Activated T-helper 1 cell treated with anti-CD3 and anti-CD28 coated beads, Interleukin-12 subunit alpha, Interleukin-12 subunit beta, Interleukin-2, Interleukin-4 antibody, amounts not matched to agents 30 ng/mL and 10 ng/mL and 1 ng/mL, durations not matched to agents 14 hours and 24 hours and 36 hours (primary cell): ENCODE measurements at places on chromosomes 16 and 17. TPM values are rescaled to one million over a fixed set of nuclear protein-coding genes. Genes with fewer than 3 reads are reported as not detected.

DNA sequence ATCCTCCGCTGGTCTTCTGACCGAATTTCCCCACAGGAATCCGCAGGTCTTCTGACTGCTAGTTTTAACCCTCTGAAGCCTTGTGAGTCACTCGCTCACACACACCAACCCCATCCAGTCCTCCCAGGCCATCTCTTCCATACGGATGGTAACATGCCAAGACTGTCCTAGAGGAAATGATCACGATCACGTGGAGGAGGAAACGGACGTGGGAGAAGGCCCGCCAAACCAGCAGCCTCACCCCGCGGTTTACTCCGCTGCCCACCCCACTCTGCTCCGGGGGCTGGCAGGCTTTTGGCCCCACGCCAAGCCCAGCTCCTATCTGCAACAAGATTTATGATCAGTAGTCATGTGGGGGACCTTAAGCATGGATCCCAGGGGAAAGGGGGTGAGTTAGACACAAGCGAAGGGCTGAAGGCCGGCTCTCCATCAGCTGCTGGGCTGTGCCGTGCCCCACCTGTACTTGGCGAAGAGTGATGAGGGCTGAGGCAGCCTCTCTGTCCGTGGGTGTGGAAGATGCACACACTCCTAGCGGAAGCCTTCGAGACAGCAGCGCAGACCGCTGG, 1.5 kb upstream of the FAAP100 start:
- peak overlapping the region; percentile 92 for H3K4me3 ChIP-seq
- H3K27me3 ChIP-seq, result no peaks in the 10 kb centered on the region
- H3K27ac ChIP-seq, result peak overlapping the region; percentile 91
- H3K36me3 ChIP-seq, result peaks cover 31% of the 10 kb centered on the region

GRCh38 chr16:68234188-68235107, 1.5 kb downstream of the ESRP2 start:
- peaks cover 2% of the 10 kb centered on the region for H3K36me3 ChIP-seq
- peaks cover 28% of the 10 kb centered on the region for H3K4me1 ChIP-seq
- H3K27me3 ChIP-seq, result peaks cover 3% of the 10 kb centered on the region
- no peak overlapping the region for H3K27ac ChIP-seq
- DNase-seq, result no peak

- H3K27me3 ChIP-seq, result peaks cover 2% of the 10 kb centered on the region
- DNase-seq, result no peak
- no peaks in the 10 kb centered on the region for H3K4me1 ChIP-seq
- no peak overlapping the region for H3K4me3 ChIP-seq
- no peak overlapping the region for H3K27ac ChIP-seq
Measured at GRCh38 chr16:49349446-49350168, 24.0 kb upstream of the C16orf78 start.

- no peak for DNase-seq
- H3K4me1 ChIP-seq, result no peaks in the 10 kb centered on the region
- no peaks in the 10 kb centered on the region for H3K27me3 ChIP-seq
- H3K36me3 ChIP-seq, result peaks cover 23% of the 10 kb centered on the region
- H3K4me3 ChIP-seq, result no peak overlapping the region
Measured at GRCh38 chr16:69934751-69935150, 16.4 kb upstream of the CLEC18A start.

DNA sequence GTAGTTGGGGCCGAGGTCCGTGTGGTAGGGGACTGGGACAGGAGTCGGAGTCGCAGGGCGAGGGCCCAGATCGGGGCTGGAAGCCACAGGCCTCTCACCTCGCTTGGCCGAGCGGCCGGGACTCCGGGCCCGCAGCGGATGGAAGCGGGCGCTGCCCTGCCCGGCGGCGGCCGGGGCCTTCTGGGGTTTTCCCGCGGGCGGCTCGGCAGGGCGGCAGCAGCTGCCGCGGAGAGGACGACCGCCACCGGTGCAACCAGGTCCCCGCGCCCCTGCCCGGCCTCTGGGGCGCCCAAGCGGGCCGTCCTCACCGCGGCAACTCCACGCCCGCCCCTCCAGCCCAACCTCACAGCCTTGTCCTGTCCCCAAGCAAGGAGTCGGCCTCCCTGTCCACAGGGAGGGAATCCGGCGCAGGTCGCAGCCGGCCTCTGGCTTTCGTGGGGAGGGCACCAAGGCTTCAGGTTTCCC, 15.6 kb upstream of the UTP6 start:
- H3K27ac ChIP-seq, result no peak overlapping the region
- no peak overlapping the region for H3K4me3 ChIP-seq
- no peaks in the 10 kb centered on the region for H3K36me3 ChIP-seq
- H3K4me1 ChIP-seq, result peaks cover 19% of the 10 kb centered on the region
- no peak for DNase-seq

The MPHOSPH6 gene
- 49.6 and 49.8 TPM in 2 replicates for total RNA-seq
